Frontal cortex (tissue), 4 donors: ENCODE measurements at places on chromosomes 3 and 15.
A peak's percentile ranks its signal among the peaks of the same experiment; 100 is the strongest.

DNA sequence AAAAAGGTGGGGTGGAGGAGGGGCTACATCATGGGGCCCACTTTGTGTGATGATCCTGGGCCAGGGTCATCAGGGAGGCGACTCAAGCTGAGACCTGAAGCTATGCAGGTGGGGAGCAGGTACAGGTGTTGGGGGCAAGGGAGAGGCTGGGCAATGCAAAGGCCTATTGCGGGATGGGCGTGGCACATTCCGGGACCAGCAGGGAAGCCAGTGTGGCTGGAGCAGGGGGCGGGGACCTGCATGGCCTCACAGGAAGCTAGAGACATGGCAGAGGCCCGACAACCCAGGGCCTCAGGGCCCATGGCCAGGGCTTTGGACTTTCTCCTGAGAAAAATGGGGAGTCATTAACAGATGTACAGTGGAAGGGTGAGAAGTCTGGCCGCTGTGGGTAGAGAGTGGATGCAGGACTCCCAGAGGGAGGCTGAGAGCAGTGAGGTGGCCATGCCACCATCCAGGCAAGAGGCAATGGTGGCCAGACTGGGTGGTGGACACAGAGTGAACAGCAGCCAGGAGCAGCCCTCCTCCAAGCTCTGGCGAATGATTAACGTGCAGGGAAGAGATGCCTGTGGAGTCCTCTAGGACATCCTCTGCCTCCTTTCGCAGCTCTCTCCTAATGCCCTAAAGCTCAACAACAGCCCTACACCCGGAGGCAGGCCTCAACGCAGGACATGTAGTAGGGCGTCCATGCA, 122.6 kb upstream of the ATP2B2 start:
- DNase-seq, result no peak

DNA sequence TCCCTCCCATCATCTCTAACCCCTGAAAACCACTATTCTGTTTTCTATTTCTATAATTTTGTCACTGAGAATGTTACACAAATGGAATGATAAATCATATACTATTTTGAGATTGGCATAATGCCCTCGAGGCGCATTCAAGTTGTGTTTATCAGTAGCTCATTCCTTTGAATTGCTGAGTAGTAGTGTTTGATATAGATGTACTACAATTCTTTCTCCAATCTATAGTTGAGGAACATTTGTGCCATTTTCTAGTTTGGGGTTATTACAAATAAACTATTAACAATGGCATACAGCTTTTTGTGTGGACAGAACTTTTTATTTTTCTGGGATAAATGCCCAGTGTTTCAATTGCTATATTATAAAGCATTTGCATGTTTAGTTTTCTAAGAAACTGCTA, 86.0 kb downstream of the CCR1 start:
- DNase-seq, result no peak

DNA sequence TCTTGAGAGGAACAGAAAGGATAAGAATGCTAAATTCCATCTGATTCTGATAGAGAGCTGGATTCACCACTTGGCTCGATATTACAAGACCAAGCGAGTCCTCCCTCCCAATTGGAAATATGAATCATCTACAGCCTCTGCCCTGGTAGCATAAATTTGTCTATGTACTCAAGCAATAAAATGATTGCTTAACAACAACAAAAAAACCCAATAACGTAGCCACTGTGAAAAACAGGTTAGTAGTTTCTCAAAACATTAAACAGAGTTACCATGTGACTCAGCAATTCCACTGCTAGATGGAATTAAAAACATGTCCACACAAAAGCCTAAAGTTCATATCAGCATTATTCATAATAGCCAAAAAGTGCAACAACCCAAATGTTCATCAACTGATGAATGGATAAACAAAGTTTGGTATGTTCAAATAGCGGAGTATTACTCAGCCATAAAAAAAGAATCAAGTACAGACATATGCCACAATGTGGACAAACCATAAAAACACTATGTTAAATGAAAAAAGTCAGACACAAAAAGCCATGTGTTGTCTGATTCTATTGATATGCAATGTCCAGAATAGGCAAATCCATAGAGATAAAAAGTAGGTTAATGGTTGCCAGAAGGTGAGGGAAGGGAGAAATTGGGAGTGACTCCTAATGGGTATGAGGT, 16.8 kb downstream of the BCL2L10 start:
- DNase-seq, result no peak

DNA sequence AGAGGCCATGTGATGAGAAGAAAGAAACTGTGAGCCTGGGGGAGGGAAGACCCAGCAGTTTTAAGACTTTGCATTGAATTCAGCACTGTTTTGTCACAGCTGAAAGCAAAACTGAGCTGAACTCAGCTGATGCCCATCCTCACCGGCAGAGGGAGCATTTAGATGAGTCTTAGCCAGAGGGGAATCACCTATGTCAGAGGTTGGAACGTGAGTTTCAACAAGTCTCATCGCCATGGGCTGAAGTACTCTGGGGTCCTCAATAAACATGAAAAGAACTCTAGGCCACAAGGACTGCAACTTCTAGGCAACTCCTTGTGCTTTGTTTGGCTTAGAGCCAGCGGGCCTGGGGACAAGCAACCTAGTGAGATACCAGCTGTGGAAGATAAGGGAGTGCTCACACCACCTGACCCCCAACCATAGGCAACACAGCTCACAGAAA, 324.5 kb downstream of the TBL1XR1 start:
- DNase-seq, result no peak

DNA sequence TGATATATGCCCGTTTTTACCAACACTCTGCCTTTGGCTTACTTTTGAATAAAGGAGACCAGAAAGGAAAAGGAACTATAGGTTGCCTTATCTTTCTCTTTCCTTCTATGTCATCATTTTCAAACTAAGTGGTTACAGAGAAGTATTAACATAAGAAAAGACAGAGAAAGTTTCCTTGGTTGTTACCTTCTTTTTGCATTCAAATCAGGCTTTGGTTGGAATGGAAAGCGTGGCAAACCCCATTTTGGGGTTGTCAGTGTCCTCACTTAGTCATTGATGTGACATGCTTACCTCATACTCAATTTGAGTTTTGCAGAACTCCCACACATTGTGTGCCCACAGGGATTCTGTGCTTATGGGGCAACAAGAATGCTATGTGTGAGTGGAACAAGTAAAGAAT, 3.7 kb upstream of the THRB start:
- DNase-seq, result no peak

- DNase-seq, result no peak
Measured at GRCh38 chr3:14512281-14512941, 27.7 kb downstream of the GRIP2 start.

GRCh38 chr3:138825336-138825735, 9.4 kb downstream of the PIK3CB start:
- DNase-seq, result no peak

DNA sequence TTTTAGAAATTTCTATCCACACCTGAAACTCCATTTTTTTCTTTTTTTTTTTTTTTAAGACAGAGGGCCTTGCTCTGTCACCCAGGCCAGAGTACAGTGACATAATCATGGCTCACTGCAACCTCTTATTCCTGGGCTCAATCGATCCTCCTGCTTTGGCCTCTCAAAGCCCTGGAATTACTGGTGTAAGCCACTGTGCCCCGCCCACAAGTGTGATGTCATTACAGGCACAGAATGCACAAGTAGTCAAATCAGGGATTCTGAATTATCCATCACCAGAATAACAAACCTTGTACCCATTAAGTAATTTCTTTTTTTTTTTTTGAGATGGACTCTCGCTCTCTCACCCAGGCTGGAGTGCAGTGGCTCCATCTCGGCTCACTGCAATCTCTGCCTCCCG, 1.9 kb downstream of the UQCRC1 start:
- no peak for DNase-seq

- DNase-seq, result no peak
Measured at GRCh38 chr3:72698154-72698917, 149.9 kb downstream of the SHQ1 start.

GRCh38 chr3:3027976-3028567, 82.1 kb downstream of the IL5RA start:
- no peak for DNase-seq

DNA sequence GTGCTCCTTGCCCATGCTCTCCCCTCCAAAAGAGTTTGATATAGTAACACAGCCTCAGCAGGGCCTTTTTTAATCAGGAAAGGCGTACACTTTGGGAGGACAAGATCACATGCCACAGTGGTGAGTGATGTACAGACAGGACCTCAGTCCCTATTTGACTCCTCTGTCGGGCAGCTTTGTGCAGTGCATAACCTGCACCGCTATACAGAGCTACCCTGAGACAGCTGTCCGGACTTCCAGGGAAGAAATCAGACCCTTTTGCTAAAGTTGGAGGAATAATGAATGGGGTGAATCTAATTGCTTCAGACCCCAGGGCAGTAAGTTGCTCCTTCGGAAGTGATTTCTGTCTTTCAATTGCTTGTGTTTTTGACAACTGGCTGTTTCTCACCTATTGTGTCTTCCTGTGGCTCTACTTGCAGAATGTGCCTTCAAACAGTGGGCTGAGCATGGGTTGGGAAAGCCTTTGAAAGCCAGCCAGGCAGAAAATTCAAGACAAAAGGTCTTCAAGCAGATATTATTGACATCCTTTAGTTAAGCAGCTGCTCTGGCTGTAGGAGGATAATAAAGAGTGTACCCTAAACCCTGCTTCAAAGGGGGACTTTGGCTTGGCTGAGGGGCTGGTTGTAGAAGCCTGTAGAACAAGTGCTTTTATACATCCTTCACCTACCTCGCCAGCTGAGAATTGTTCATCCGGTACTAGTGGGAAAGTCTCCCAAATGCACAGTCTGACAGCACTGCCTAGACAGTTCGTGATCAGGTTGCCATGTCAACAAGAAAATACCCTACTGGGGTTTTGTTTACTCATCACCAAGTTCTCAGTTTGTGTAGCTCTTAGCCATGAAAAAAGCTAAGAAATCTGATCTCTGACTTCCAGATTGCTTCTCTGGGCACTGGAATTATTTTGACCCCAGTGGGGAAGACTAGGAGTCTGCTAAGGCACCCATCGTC, 35.1 kb downstream of the SNTN start:
- no peak for DNase-seq

DNA sequence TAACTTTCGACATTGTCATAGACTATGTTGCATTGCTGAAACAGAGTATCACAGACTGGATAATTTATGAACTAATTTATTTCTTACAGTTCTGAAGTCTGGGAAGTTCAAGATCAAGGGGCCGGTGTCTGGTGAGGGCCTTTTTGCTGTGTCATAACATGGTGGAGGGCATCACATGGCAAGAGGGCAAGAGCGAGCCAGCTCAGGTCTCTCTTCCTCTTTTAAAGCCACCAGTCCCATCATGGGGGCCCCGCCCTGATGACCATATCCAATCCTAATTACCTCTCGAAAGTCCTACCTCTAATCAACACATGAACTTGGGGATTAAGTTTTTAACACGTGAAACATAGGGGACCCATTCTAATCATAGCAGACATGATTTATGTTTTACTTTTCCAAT, 33.5 kb upstream of the DCUN1D1 start:
- no peak for DNase-seq

DNA sequence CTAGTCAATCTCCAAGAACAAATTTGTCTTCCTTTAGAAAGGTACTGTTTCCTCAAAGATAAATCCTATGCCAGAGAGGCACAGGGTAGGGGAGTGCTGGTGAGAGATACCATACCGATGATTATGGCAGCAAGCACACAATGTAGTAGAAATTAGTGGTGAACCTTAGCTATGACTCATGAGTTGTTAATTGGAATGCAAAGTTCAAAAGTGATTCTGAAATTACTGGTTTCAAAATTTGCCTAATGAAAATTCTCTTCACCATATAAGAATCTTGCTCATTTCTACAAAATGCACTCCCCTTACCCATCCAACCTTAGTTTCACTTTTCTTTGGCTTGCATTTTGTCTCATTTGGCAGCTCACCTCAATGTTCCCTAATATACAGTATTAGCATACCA, 139.5 kb upstream of the SLC2A2 start:
- no peak for DNase-seq

- DNase-seq, result no peak
Measured at GRCh38 chr3:112689989-112690388, 49.0 kb upstream of the CCDC80 start.

DNA sequence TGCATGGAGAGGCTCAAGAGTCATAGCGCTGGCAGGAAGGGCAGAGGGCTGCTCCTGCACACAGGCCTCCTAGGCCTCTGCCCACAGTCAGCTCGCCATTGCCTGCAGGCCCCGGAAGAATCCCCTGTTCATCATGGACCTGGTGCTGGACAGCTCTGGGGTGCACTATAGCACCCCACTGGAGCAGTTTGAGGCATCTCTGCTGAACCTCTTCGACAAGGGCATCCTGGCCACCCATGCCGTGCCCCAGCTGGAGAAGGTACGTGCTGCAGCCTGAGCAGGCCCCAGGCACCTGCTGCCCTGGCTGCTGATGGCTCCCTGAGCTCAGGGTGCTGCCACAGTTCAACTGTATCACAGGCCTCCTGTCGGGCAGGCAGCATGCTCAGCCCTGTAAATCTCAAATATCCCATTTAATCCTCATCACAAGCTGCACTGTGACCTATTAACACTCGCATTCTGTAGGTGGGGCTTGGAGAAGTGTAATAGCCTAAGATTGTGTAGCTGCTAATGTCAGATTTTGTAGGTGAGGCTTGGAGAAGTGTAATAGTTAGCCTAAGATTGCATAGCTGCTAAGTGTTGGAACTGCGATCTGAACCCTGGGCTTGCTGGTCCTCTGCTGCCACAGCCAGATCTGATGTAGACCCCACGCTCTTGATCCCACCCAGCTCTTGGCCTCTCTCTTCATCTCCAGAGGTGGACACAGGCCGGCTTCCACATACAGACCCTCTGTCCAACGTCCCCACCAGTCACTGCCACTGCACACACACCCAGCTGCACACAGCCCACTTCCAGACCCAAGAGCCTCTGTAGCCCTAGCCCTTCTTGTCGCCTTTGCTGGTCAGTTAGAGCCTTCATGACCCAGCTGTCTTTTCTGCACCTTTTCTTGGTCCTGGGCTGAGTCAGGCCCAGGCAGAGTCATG, 31.9 kb downstream of the DNAH1 start:
- DNase-seq, result no peak

GRCh38 chr3:184284696-184285095, 8.9 kb downstream of the ECE2 start:
- DNase-seq, result peak; percentile 82

GRCh38 chr3:99418709-99419108, 219.7 kb upstream of the COL8A1 start:
- no peak for DNase-seq

DNA sequence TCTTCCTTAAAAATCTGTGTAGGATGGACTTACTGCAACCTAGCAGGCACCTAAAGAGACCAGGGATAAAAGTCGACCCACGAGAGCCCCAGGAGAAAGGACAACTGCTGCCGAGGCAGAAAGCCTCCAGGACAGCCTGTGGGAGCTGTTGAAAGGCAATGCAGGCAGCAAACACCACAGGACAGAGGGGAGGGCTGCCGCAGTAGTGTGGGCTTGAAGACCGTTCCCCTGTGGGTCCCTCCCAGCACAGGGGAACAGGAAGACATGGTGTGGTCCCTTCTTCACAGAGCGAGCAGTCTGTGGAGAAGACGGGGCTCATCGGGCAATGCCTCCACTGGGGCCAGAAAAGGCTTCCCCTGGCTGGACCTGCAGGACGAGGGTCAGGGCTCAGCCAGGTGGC, 58.5 kb upstream of the GATA2 start:
- DNase-seq, result no peak

- DNase-seq, result no peak
Measured at GRCh38 chr3:184237807-184238206, 8.4 kb downstream of the VWA5B2 start.

- no peak for DNase-seq
Measured at GRCh38 chr15:99475754-99476412, 89.9 kb upstream of the MEF2A start.
